ENCODE measurements at places on chromosomes 12 and 14.
A peak's percentile ranks its signal among the peaks of the same experiment; 100 is the strongest.

DNA sequence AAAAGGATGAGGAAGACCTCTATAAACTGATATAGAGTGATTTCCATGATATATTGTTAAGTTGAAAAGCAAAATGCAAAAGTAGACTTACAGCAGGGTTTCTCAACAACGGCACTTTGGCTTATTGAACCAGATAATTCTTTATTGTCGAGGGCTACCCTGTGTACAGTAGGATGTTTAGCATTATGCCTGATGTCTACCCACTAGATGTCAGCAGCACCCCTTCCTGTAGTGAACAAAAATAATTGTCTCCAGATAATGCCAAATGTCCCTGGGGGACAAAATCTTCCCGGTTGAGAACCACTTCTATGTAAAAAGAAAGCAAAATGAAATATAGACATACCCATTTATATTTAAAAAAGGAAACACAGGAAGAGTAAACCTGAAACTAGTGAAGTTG lies 32.4 kb downstream of the ABCD2 start:
- no peak for DNase-seq

GRCh38 chr12:29024117-29024516 lies 125.0 kb upstream of the FAR2 start:
- DNase-seq, result no peak

DNA sequence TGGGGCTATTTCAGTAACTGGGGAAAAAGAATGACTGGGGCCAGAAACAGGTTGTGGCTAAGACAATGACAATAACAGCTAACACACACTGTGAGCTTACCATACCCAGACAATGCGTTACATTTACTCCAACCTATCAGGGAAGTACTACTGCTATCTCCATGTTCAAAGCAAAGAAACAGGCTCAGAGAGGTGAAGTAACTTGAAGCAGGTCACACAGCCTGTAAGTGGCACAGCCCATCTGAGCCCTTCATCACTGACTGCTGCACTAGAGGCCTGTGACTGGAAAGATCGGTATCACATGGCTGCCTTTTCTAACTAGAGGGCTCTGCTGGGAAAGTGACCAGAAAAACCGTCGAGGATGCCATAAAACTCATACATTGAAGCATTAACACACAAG lies 7.9 kb downstream of the GCN1 start:
- no peak for DNase-seq

- DNase-seq, result peak; percentile 81
Observed at GRCh38 chr12:110379197-110379596, 24.3 kb downstream of the ANAPC7 start.

DNA sequence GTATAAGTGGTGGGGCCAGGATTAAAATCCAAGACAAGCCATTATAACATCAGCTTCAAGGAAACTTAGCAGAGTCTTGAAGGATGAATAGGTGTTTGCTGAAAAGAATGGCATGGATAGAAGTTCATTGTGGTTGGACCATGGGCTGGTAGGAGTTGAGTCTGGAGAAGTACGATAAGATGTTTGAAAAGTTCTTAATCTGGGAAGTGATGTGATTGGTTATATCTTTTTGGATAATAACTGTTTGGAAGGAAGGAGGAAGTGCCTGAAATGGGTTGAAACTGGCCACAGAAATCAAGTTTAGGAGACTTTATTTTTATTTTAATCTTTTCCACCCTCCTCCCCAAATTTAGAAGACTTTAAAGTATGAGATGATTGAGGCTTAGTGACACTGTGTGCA lies 4.9 kb downstream of the DENR start:
- no peak for DNase-seq

GRCh38 chr12:101795786-101796185 lies 35.0 kb downstream of the GNPTAB start:
- DNase-seq, result peak; percentile 50

GRCh38 chr12:67078957-67079356 lies 190.2 kb upstream of the CAND1 start:
- DNase-seq, result no peak

DNA sequence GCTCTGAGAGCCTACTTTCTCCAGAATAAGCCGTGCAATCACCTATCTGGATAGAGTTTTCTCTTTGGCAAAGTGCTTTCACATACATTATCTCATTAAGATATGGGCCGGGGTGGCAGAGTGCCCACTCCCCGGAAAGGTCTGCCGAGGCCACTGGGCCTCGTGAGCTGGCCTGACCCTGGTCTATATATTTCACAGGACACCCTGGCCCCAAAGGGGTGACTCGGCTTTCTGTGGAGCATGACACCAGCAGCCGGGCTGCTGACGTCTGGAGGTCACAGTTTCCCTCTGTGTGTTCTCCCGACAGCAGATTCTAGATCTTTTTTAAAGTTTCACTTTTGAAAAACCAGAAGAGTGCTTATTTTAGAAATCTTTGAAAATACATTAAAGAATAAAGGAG lies 27.9 kb upstream of the ATP2A2 start:
- peak; percentile 63 for DNase-seq

DNA sequence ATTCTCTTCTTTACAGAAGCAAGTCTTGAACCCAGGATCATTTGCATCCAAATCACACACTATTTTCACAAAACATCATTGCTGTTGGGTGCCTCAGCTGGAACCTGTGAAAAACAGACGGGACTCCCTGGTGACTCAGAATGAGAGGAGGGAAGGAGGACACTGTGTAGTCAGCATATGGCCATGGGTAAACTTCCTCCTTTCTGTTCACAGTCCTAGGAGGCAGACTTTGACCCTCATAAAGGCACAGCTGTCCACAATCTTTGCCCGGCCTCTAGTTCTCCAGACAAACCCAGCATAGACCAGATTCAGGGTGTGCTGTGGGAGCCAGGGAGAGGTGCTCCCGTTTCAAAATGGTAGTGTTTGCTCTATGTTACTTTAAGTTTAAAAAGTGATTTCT lies 62.0 kb downstream of the DYRK2 start:
- peak; percentile 71 for DNase-seq

Data from inflammatory macrophage (primary cell).